ENCODE measurements at places on chromosomes 2 and 18.

GRCh38 chr2:47779426-47779790 is 3.5 kb upstream of the MSH6 start:
- no peak for DNase-seq

GRCh38 chr2:128302011-128302743 is 16.5 kb downstream of the HS6ST1 start:
- DNase-seq, result no peak

GRCh38 chr2:221635949-221636348 is 63.8 kb upstream of the EPHA4 start:
- no peak for DNase-seq

DNA sequence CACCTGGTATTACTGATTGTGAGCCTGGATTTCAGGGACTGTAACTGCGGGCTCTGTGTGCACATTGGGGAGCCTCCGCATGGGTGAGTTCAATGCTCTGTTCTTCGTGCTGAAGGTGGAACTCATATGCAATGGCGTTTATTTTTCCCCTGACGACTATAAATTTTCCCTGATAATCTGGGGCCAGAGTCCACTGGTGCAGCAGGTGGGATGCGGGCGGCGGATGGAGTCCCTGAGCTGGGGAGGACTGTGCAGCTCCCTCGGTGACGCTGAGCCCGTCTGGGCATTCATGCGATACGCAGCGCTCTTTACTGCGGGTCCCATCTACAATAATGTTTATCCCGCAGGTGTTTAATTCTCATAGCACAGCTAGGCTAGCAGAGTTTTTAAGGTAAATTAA is 181.6 kb upstream of the ALKAL2 start:
- no peak for DNase-seq

DNA sequence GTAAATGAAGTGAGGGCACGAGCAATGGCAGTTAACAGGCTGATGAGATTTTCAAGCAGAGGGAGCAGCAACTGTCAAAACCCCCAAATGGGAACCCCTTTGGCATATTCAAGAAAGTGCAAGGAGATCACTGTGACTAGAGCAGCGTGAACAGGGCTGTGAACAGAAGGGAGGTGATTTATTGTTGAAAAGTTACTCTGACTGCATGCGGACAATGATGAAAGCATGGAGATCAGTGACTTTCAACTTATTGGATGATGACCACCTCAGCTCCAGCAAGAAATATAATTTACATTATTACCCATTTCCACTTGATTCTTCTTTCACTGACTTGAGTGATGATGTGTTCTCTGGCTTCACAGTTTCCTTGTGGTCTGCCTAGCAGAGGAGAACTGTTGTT is 187.8 kb upstream of the BOD1L2 start:
- DNase-seq, result no peak

DNA sequence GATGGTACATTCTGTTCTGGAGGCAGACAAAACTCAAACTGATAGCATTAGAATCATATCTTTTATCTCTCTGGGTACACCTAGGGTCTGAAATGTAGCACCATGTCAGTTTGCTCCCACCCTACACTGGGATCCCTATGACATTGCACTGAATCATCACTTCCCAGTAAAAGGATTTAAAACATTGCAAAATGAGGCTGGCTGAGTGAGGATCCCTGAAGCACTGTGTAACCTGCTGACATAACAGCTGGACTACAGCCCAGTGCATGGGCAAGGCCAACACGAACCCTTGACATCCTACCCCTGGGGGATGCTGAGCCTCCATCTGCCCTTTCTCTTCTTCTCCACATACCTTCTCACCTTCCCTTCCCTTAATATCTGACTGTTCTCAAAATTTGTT is 253.2 kb downstream of the TTC32 start:
- no peak for DNase-seq

- DNase-seq, result no peak
Observed at GRCh38 chr2:217512259-217512658, 490.5 kb downstream of the TNS1 start.

DNA sequence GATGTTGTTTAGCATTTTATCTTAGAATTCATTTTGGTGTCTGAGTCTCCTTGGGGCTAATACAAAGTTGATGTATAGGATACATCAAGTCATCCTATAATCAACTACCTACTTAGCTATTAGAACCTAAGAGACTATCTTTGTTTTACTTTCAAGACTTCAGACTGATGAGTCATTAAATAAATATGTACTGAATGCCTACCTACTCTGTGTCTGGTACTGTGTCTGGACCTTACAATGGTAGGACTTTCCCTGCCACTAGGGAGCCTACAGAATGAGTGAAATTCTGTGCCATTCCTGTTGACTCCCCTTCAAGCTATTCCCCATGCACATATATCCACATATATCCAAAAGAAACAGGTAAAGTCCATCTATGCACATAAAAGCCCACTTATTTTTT is 114.5 kb downstream of the ERBB4 start:
- no peak for DNase-seq

- no peak for DNase-seq
Observed at GRCh38 chr2:158712791-158713522, 82.2 kb upstream of the DAPL1 start.

GRCh38 chr2:165803123-165803760 is 9.2 kb upstream of the GALNT3 start:
- DNase-seq, result no peak

DNA sequence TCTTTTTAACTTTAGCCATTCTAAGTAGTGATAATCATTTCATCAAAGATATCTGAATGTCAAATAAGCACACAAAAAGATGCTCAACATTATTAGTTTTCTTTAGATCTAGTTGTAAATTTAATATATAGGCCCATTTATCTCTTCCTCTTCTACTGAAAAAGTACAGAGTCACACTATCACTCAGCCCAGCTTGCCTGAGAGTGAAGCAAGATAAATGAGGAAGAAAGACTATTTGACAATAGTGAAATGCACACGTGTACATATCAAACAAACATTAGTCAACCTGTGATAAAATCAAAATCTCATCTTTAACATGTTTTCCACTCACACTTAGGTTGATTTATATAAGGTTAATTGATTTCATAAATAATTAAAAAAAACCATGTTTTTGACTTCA is 83.5 kb upstream of the CCDC195 start:
- DNase-seq, result no peak

GRCh38 chr2:162184821-162185450 is 32.9 kb upstream of the GCG start:
- DNase-seq, result no peak

GRCh38 chr2:42916324-42916723 is 123.9 kb upstream of the HAAO start:
- DNase-seq, result no peak
